Brain pericyte (primary cell): ENCODE measurements at places on chromosomes 1 and 21.

DNA sequence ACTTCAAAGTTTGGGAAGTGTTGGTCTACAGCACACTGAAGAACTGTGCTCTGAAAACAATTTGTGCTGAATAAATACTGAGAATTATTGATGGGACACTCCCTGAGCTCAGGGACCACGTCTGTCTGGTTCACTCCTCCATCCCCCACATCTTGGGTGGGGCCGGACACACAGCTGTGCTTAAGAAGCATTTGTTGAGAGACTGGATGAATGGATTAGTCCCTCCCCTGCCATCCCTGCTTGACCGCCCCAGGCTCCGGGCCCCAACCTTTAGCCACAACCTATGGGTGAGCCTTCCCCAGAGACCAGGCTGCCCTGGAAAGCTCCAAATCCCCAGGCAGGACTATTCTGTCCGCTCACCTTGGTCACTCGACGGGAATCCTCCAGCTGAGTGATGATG, 7.5 kb downstream of the TRIM63 start:
- DNase-seq = no peak

DNA sequence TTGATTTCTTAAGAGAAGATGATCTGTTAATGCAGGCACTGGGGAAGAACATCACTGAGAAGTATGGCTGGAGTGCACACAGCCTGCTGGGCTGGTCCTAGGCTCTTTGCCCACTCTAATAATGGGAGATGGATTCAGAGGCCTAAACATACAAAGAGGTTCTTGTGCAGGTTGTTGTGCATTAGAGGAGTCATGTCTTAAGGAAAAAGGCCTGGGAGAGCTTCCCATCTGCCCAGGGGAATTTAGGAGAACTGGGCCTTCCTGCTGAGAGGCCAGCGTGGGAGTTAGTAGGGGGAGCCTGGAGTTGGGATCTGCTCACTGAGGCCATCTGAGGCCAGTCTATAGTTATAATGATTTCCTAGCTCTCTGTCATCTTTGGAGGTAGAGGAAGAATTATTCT, 126.7 kb downstream of the TLR5 start:
- DNase-seq = no peak

- DNase-seq = no peak
These were observed 31.6 kb upstream of the SLC5A9 start for GRCh38 chr1:48190881-48191280.

GRCh38 chr1:46081206-46081605, 51.2 kb downstream of the PIK3R3 start:
- peak; percentile 12 for DNase-seq

- no peak for DNase-seq
These were observed 3.1 kb downstream of the LRP8 start for GRCh38 chr1:53324728-53325297.

GRCh38 chr1:205812271-205812877, 624 bp downstream of the SLC41A1 start:
- DNase-seq = no peak

DNA sequence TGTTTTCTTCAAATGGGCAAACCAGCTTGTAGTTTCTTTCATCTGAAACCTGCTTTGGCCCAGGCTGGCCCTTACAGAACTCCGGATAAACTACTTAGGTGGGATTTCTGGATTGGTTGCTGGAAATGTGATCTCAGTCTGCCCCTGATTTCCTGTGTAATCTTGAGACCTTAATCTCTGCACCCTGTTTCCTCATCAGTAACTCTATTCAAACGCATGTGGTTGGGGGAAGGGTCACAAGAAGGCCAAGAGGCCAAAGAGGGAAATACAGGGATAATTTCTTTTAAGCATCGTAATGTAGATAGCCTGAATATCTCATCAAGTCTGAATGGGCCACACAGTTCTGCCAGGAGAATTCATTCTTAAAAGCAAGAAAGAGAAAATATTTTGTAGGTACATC, 483.6 kb downstream of the LTN1 start:
- DNase-seq = no peak
